NCI-H187 treated with DMSO at 0.1 percent for 48 hours (cell line): ENCODE measurements at places on chromosomes 7 and 10.

GRCh38 chr10:114042895-114043531, 653 bp upstream of the ADRB1 start:
- no peak for DNase-seq

DNA sequence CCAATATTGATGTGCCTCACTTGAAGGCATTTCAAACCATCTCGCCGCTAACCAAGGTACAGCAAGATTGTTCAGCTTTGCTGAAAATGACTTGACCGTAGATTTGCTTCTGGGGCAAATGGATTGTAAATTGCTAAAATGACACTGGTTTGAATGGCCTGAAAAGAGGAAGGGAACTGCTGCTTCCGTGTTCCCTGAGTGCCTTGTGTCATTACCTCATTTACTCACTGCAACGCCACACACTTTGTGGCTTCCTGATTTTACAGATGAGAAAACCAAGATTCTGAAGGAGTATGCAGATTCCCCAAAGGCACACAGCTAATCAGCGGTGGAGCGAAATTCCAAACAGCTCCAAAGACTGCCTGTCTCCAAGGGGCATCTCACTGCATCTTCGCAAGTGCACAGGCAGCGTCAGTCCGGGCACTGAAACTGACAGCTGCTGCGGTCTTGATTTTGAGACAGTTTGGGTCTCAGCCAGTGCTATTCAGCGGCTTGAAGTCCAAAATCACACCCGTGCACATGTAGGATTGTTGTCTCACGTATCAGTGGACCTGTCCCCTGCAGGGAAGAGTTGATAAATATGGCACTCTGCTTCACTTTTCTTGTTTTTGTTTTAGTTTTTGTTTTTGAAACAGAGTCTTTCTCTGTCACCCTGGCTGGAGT, 290.9 kb downstream of the DPP6 start:
- no peak for DNase-seq

- no peak for DNase-seq
Measured at GRCh38 chr7:158539711-158540146, 47.9 kb downstream of the PTPRN2 start.

DNA sequence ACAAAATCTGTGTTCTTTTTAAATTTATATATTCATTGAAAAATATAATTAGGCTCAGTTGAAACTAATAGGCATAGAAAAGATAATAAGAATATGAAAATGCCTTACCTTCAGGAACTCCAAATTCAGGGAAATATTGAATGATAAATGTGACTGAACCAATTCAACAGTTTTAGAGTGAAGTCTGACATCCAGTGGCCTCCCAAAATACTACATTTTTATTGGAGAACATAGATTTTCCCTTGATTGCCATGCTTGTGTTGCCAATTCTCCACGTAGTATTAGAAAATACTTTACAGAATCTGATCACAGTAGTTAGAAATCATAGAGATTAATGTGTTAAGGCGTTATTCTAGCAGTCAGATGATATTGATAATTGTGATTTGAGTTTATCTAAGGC, 1246.7 kb downstream of the GATA3 start:
- DNase-seq: no peak

DNA sequence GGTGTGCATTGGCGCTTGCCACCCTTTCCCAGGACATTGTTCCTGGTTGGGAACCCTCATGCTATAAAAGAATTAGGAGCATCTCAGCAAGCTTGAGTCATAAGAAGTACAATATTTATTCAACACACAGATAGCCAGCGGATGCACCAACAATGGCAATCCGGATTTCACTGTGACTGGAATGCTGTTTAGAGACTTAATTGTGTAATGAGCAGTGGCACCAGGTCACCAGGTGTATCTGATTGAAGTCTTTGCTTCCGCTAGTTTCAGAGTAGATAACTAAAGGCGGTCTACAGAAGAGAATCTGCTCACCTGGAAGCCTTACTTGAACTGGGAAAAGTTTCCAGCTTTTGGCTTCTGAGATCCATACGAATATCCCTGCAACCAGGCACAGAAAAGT, 772.3 kb upstream of the GHITM start:
- DNase-seq: no peak

DNA sequence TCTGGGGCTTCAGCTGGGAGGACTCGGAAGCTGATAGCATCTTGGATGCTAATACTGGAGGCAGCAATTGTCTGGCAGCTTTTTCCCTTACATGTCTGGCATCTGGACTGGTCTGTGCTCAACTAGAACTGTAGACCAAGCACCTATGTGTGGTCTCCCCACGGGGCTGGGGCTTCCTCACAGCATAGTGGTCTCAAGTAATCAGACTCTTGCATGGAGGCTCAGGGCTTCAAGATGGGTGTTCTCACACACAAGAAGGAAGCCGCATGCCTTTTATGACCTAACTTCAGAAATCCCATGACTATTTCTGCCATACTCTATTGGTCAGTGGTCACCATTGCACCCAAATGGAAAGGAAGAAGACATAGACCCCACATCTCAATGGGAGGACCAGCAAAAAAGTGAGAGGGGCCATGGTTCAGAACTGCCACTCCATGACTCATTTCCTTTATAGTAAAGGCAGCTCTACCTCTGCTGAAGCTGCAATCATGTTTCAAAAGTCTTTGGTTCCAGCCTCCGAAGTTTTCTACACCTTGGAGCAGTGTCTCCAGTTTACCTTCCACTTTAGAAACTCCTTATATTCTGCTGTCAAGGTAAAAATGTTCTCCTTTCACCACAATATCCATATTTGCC, 14.7 kb downstream of the AOC1 start:
- DNase-seq: no peak

DNA sequence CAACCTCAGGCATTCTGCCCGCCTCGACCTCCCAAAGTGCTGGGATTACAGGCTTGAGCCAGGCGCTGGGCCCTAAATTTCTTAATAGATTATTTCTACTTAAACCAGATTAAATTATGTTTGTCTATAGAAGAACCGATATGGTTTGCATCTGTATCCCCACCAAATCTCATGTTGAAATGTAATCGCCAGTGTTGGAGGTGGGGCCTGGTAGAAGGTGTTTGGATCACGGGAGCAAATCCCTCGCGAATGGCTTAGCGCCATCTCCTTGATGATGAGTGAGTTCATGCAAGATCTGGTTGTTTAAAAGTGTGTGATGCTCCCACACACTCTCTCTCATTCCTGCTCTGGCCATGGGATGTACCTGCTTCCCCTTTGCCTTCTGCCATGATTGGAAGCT, 109.3 kb upstream of the NANOS1 start:
- no peak for DNase-seq

DNA sequence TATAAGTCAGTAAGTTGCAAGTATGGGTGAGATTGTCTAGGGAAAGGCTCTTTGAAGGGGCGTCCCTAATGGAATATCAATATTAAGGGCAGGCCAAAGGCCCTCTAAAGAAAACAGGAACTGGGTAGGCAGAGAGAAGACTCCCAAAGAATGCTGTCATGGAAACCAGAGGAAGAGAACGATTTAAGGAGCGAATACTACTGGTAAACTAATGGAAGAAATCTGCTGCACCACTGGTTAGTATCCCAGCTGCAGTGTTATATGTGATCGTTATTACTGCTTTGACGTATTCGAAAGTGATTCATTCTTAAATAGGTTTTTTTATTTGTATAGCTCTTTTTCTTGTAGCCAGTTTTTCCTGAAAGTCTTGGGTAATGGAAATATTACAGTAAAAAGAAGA, 1.3 kb downstream of the CASP2 start:
- DNase-seq: no peak

GRCh38 chr10:33103863-33104379, 145.9 kb upstream of the ITGB1 start:
- DNase-seq: no peak

GRCh38 chr10:100072514-100072913, 9.2 kb downstream of the CPN1 start:
- no peak for DNase-seq

GRCh38 chr7:113752689-113753088, 166.1 kb downstream of the PPP1R3A start:
- no peak for DNase-seq

GRCh38 chr7:38548605-38549004, 82.6 kb downstream of the AMPH start:
- no peak for DNase-seq

DNA sequence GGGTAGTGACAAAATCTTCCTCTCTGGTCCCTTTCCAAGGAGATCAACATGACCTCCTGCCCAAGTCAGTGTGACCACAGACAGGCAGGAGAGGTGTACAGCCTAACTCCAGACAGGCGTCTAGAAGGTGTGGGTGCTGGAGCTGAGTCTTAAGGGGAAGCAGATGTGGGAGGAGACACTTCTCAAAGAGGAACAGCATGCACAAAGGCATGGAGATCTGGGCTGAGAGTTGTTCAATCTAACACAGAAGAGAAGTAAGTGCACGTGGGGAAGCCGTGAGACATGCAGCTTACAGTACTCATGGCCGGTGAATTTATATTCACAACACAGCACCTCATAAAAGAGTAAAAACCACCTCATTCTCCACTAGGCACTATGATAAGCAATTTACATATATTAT, 23.8 kb upstream of the GSDME start:
- no peak for DNase-seq

DNA sequence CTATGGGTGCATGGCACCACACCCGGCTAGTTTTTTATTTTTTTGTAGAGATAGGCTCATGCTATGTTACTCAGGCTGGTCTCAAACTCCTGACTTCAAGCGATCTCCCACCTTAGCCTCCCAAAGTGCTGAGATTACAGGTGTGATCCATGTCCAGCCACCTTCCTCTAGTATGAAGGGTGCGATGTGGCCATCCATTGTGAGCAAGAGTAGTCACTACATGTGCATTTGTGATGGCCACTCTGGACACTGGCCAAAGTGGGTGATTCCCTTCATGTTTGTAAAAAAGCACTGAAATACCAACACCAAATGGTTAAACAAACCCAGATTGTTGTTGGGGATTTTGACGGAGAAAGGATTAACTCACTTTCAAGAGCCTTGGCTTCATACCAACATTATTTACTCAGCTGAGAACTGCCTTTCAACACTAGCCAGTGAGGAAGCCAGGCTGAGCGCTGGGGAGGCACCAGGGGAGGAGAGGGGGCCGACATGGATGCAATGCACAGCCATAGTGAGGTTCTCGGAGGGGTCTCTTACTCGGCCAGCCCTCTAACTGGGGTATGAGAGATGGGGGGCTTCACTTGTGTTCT, 198.1 kb upstream of the LYZL2 start:
- no peak for DNase-seq

DNA sequence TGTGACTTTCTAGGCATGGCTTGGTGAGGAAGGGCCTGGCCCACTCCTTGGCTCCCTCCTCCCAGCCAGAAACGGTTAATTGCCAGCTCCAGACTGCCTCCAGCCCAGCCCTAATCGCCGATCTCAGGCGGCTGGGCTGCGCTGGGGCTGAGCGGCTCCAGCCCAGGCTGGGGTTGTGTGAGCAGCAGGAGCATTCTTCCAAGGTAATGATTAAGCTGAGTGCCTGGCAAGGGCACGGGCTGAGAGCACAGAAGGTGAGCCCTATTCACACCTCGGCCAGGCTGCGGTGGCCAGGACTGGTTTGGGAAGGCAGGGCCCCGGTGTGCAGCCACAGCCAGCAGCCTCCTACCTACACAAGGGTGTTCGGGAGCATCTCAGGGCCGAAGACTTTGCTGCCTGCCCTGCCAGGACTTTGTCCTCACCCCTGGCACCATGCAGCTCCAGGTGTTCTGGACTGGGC, at the start of gene TMEM72:
TSS of gene TMEM72 (plus strand) at position 257 of the 460 bp plus-strand sequence. CDS start at position 433, 176 bp downstream.
- DNase-seq: no peak
